ENCODE measurements at places on chromosomes 7 and 10.
A peak's percentile ranks its signal among the peaks of the same experiment; 100 is the strongest.

- no peaks in the 10 kb centered on the region for H3K4me1 ChIP-seq
- H3K4me3 ChIP-seq: no peak overlapping the region
Observed at GRCh38 chr10:128952856-128953255, 514.2 kb upstream of the MGMT start.

DNA sequence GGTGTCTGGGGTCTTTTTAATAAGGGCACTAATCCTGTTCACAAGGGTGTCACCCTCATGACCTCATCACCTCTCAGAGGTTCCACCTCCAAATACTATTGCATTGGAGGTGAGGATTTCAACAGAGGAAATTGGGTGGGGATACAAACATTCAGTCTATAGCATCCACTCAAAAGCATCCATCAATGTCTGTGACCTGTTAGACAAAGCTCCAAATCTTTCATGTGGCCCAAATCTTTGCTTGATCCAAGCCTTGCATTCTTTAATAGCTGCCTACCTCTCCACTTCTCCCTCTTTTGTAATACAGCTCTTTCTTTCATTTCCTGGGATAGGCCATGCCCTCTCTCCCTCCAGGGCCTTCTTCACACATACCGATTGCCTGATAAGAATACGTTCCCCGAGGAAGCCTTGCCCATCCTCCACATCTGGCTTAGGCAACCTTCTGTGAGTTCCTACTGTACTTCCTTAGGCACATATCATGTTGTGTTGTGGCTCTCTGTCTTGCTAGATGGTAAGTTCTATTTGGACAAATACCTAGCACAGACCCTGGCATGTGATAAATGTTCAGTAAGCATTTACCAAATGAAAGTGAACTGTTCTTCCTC is 66.1 kb downstream of the CREM start:
- peak overlapping the region; percentile 90 for H3K27ac ChIP-seq
- H3K4me1 ChIP-seq: peaks cover 58% of the 10 kb centered on the region
- H3K4me3 ChIP-seq: no peak overlapping the region
- DNase-seq: no peak
- H3K36me3 ChIP-seq: no peaks in the 10 kb centered on the region
- H3K27me3 ChIP-seq: no peaks in the 10 kb centered on the region

- no peak overlapping the region for H3K4me3 ChIP-seq
- peaks cover 82% of the 10 kb centered on the region for H3K36me3 ChIP-seq
- H3K4me1 ChIP-seq: peaks cover 10% of the 10 kb centered on the region
- DNase-seq: no peak
- peak overlapping the region; percentile 32 for H3K27ac ChIP-seq
Observed at GRCh38 chr7:137882806-137883205, 36.0 kb upstream of the DGKI start.

DNA sequence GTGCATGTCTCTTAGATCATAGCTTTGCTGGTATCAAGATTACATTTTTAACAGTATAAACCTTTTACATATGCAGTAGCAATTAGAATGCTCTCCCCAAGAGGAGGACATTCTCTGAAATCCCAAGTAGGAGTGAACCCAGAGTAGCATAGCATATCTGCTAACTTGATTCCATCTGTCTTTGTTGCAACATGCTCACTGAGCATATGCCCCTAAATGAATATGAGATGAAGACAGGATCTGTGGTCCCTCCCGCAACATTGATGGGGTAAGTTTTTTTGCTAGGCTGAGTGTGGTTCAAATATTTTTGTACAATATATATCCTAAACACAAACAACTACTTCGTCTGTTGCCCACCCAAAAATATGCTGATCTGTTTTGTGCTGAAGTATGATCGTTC is 534.2 kb upstream of the C7orf33 start:
- DNase-seq: no peak
- no peaks in the 10 kb centered on the region for H3K36me3 ChIP-seq
- no peak overlapping the region for H3K4me3 ChIP-seq
- H3K27me3 ChIP-seq: no peaks in the 10 kb centered on the region
- no peaks in the 10 kb centered on the region for H3K4me1 ChIP-seq
- no peak overlapping the region for H3K27ac ChIP-seq

DNA sequence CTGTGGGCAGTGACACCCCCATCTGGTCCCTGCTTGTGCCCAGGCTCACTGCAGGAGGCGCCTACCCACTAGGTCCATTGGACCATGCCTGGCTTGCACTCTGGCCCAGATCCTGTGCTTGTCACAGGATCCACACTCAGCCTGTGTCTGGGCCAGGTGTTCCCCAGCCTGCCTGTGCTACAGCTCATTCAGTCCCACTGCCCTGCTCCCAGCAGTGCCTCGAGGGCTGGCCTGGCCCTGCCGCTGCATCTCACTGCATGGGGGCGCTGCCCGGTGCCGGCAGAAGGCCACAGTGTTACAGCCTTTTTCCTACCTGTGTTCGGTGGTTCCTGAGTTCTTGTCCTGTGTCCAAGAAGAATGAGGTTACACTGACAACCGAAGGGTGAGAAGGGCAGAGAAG is 21.3 kb downstream of the SDHAF3 start:
- no peak for DNase-seq
- H3K36me3 ChIP-seq: no peaks in the 10 kb centered on the region
- H3K4me3 ChIP-seq: no peak overlapping the region
- H3K4me1 ChIP-seq: peaks cover 4% of the 10 kb centered on the region
- no peak overlapping the region for H3K27ac ChIP-seq
- H3K27me3 ChIP-seq: no peaks in the 10 kb centered on the region

- H3K27ac ChIP-seq: no peak overlapping the region
- H3K27me3 ChIP-seq: peaks cover 5% of the 10 kb centered on the region
- no peak overlapping the region for H3K4me3 ChIP-seq
- no peaks in the 10 kb centered on the region for H3K36me3 ChIP-seq
Observed at GRCh38 chr10:11435581-11435981, 175.9 kb downstream of the USP6NL start.

DNA sequence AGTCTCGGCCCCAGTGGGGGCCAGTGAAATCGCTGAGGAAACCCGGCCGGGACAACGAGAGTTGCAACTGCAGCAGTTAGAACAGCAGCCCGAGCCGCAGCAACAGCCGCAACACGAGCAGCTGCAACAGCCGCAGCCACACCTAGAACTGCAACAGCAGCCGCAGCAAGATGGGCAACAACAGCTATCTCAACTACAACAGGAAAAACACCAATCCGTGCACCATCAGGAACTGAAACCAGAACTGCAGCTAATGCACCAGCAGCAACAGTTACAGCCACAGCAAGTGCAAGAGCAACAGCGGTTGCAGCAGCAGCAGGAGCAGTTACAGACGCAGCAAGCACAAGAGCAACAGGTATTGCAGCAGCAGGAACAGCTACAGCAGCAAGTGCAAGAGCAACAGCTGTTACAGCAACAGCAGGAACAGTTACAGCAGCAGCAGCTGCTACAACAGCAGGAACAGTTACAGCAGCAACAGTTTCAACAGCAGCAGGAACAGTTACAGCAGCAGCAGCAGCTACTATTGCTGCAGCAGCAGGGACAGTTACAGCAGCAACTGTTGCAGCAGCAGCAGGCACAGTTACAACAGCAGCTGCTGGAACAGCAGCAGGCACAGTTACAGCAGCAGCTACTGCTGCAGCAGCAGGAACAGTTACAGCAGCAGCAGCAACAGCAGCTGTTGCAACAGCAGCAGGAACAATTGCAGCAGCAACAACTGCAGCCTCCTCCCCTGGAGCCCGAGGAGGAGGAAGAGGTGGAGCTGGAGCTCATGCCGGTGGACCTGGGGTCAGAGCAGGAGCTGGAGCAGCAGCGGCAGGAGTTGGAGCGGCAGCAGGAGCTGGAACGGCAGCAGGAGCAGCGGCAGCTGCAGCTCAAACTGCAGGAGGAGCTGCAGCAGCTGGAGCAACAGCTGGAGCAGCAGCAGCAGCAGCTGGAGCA is 6.1 kb downstream of the ZNF853 start:
- H3K36me3 ChIP-seq: peaks cover 55% of the 10 kb centered on the region
- no peak overlapping the region for H3K27ac ChIP-seq
- no peak for DNase-seq
- H3K4me3 ChIP-seq: no peak overlapping the region

Measured in heart right ventricle (tissue), 16 donors.